CD4-positive, alpha-beta T cell (primary cell): ENCODE measurements at places on chromosomes 16 and 17. TPM values are rescaled to one million over a fixed set of nuclear protein-coding genes. Genes with fewer than 3 reads are reported as not detected.

TMC5 gene
- not detected for total RNA-seq

RNF166 gene
- total RNA-seq, result 334 TPM

KRT12 gene
- total RNA-seq, result not detected

KCNG4 gene
- total RNA-seq, result not detected

SP6 gene
- 0.17 TPM for total RNA-seq

MMP2 gene
- total RNA-seq, result not detected

KRT32 gene
- not detected for total RNA-seq

AATF gene
- 40.3 TPM for total RNA-seq

CYGB gene
- total RNA-seq, result not detected

IGFALS gene
- 0.80 TPM for total RNA-seq

BCAR1 gene
- total RNA-seq, result 0.08 TPM

ERBB2 gene
- total RNA-seq, result 2.4 TPM

SLC16A11 gene
- total RNA-seq, result 1.1 TPM

DHRS7C gene
- total RNA-seq, result not detected

FN3K gene
- 4.9 TPM for total RNA-seq

PALB2 gene
- 5.1 TPM for total RNA-seq

NUPR1 gene
- total RNA-seq, result not detected

WFDC1 gene
- not detected for total RNA-seq

MFAP4 gene
- not detected for total RNA-seq

KRT222 gene
- total RNA-seq, result not detected

CHST5 gene
- total RNA-seq, result not detected

PYY gene
- not detected for total RNA-seq

PLA2G10 gene
- total RNA-seq, result not detected

PKMYT1 gene
- 0.60 TPM for total RNA-seq

TMEM235 gene
- total RNA-seq, result not detected

CENPV gene
- total RNA-seq, result 18.5 TPM

NPIPB9 gene
- 2.6 TPM for total RNA-seq

RCVRN gene
- total RNA-seq, result not detected

EPOP gene
- 0.16 TPM for total RNA-seq

ODF4 gene
- not detected for total RNA-seq

HEXIM1 gene
- 50.5 TPM for total RNA-seq

KCNJ18 gene
- total RNA-seq, result not detected

ABCC3 gene
- 0.19 TPM for total RNA-seq

KREMEN2 gene
- total RNA-seq, result not detected

FBXW10B gene
- 0.45 TPM for total RNA-seq

CXCL16 gene
- 25.8 TPM for total RNA-seq

ABCA6 gene
- total RNA-seq, result 0.22 TPM

ARL17B gene
- 23.9 TPM for total RNA-seq

ACAP1 gene
- total RNA-seq, result 575 TPM

HBA2 gene
- total RNA-seq, result not detected

MYH1 gene
- total RNA-seq, result not detected

NATD1 gene
- 5.9 TPM for total RNA-seq

CAPNS2 gene
- not detected for total RNA-seq

SLC52A1 gene
- not detected for total RNA-seq
